EH (cell line): ENCODE measurements at places on chromosomes 2 and 18.

DNA sequence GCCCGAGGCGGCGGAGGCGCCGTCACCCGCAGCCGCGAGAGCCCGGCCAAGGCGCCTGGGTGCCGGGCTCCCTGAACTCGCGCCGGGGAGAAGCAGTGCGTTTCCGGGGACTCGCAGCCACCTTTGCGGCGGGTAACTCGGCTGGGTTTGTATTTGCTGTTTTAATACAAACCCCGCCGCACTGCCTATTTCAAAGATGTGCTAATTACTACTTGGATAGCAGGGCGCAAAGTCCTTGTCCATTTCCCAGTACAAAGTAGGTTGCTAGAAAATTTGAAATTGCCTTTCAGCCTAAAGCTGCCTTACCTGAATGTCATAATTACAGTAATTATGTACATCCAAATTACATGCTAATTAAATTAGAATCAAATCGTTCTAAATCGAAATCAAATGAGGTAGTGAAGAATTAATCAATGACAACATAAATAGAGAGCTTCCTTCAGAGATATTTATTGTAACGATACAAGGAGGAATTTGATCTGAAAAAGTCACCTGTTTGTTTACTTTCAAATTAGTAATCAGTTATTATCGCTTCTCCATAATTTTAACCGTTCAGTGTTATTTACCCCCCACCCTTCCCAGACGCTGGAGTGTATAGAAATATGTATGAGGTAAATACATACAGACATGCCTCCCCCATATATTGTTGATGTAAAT lies 8.1 kb downstream of the SP9 start:
- DNase-seq, result no peak

- no peak for DNase-seq
These were observed 316.1 kb downstream of the PTH2R start for GRCh38 chr2:208722731-208723130.

GRCh38 chr2:62884514-62884913 lies 166.1 kb upstream of the OTX1 start:
- DNase-seq, result peak; percentile 45

- DNase-seq, result no peak
These were observed 8.5 kb upstream of the LBH start for GRCh38 chr2:30222636-30223360.

DNA sequence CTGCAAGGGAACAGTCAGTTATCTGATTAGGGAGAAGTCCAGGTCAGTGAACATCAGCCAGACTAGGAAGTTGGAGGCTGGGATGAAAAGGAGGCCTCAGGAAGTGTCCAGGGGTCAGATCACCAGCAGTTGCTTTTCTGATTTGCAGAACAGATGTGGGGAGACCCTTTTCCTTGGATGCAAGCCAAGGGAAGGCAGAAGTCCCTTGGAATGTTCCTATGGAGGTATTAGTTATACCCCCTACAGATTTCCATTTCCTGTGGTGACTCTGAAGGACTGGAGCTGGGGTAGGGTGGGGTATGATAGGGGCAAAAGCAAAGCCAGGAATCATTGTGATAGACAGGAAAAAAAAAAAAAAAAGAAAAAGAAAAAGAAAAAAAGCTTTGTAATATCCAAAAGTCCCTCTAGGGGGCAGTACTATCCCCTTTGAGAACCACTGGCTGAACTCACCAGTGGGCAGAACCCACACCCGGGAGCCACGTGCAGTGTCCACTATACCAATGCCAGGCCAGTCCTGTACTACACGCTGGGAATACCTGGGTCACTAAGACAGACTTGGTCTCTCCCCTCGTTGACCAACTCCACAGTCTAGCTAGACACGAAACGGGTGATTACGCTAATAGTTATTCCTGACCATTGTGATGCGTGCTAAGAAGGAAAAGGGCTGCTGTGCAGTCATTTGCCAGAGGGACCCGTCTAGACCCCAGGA lies 7.4 kb downstream of the DYSF start:
- DNase-seq, result peak; percentile 45

- DNase-seq, result no peak
These were observed 37.8 kb upstream of the FAM110C start for GRCh38 chr2:84121-84520.

DNA sequence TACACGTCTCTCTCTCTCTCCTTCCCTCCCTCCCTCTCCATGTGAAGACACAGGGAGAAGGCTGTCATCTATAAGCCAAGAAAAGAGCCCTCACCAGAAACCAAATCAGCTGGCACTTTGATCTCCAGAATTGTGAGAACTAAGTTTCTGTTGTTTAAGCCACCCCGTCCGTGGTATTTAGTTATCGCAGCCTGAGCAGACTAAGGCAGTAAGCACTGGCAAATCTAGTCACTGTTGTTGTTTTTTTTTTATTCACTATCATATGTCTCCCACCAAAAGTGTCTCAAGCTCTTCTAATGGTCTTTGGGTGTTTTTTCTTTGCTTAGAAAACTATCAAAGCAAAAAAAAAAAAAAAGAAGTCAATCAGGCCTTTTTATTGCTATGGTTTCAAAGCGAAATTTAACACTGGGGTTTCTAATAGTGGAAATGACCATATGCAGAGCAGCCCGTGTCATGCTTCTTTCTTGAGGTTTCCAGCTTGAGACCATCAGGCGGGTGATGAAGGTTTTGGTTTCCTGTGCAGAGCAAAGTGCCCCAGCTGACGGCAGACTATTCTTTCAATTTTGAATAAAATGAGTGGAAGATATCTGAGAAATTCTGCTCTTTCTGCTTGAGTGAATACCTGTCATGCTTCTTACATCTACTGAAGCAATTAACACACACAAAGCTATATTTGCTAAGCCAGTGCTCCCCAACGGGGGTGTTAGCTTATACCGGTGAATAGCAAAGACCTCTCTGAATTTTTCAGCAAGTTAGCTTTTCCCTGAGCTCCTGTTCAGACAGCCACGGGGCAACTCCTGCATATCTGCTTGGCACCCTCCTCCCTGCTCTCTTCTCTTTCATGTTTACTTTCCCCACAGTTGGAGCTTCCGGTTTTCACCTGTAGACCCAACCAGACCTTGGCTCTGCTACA lies 394.1 kb upstream of the ATP5MC3 start:
- DNase-seq, result no peak

GRCh38 chr18:13270279-13270855 lies 51.8 kb downstream of the LDLRAD4 start:
- no peak for DNase-seq

GRCh38 chr18:77071711-77072292 lies 60.8 kb downstream of the MBP start:
- peak; percentile 98 for DNase-seq

DNA sequence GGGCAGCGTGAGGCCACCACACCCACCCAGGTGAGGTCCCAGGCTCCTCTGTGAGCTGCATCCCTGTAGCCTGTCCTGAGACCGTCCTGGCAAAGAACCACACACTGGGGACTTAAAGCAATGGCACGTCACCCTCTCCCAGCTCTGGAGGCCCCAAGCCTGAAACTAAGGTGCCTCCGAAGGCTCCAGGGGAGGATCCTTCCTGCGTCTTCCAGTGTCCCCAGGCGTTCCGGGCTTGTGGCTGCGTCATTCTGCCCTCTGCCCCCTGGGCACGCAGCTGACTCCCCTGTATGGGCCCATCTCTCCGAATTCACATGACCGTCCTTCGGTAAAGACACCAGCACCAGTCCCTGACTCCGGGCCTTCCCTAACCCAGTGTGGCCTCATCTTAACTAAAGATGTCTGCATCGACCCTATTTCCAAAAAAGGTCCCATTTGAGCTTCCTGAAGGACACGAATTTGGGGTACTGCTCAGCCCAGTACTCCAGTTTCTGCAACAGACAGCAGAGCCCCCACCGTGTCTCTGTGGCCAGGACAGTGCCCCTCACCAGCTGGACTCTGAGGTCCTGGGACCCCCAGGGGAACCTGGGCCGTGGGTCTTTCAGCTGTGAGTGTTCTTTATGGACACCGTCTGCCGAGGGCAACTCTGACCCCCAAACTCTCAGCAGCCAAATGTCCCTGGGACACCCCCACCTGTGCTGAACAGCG lies 75.2 kb upstream of the CTDP1 start:
- DNase-seq, result no peak

GRCh38 chr2:172457536-172457935 lies 30.1 kb downstream of the ITGA6 start:
- DNase-seq, result no peak

DNA sequence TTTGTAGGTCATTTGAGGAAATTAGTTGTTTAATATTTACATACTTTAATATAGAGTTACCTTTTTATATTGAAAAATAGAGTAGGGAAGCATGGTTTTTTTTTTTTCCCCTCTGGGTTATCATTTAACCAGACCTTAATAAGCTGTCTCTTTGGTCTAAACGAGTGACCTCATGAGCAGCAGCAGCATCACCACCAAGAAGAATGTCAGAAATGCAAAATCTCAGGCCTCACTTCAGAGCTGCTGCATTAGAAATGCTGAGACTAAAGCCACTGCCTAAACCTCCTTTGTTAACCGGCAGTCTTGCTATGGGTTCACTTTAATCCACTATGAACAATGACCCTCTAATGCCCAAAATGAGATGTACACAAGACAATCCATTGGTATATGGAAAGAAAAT lies 733.7 kb upstream of the FAM98A start:
- no peak for DNase-seq

DNA sequence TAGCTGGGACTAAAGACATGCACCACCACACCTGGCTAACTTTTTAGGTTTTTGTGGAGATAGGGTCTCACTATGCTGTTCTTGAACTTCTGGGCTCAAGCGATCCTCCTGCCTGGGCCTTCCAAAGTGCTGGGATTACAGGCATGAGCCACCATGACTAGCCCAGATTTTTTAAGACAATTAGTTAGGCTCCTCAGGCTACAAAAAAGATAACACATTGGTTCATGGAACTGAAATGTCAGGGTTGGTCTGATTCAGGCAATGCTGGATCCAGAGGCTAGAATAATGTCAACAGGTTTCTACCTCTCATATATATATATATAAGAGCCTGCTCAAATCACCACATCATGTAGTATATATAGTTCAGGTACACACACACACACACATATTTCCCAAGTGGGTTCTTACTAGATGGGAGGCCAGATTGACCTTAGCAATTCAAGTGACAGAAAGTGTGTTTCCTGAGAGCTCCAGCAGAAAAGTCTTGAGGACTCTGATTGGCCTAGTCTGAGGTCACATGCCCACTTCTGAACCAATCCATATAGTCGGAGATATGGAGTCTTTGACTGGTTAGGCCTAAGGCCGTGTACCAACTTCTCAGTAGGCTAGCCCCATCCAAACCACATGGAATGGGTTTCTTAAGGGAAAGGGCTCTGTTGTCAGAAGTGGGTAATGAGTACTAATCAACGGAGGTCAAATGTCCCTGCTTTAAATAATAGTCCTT lies 72.6 kb upstream of the LAPTM4A start:
- no peak for DNase-seq

DNA sequence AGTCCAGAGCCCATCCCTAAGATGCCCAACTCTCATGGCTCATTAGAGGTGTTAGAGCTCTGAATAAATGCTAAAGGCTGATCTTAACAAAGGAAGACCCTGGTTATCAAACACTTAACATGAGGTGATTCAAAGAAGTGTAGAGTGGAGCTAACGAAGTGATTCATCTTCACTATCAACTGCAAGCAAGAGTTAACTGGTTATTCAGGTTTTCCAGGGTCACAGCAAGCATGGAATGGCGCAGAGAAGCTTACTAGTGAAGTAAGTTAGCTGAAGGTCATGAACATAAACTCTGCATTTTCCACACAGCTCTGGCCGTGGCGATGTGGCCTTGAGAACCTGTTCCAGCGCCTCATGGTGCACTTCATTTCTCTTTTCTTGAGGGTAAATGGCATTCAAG lies 17.0 kb downstream of the RND3 start:
- DNase-seq, result peak; percentile 35

DNA sequence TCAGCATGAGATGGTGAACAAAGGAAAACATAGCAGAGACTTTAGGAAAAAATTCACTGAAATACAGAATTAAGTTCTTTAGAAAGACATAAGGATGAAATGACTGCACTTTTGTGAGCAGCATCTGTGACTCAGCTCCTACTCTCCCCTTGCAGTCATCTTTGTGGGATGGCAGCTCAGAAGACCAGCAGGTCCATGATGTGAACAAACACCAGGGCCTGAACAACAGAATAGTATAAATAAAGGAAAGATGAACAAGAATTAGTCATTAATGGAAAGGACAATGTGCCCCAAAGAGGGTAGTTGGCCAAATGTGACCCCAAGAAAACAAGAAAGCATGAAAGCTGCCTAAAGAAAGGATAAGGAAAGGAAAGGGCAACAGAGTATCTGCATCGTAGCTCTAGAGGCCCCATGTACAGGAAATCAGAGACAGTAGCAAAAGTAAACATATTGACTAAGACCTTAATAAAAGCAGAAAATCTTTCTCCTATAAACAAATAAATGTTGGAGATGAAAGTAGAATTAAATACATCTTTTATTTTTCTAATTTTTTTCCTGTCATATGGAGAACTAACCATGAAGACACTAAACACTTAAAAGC lies 318.0 kb downstream of the ZEB2 start:
- peak; percentile 50 for DNase-seq

DNA sequence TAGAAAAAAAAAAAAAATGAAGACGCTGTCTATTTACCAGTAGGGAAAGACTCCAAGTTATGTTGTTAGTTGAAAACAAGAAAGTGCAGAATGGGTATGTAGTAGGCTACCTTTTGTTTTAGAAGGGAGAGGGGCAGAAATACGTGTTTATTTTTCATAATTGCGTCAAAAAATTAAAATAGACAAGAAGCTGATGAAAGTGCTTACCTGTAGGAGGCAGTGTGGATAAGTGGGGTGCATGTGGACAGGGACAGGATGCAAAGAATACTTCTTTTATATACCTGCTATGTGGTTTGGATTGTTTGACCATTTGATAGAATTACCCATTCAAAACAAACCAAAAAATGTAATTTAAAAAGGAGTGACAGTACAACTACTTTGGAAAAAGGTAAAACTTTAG lies 3.0 kb upstream of the GCG start:
- DNase-seq, result no peak

- DNase-seq, result no peak
These were observed 204.1 kb downstream of the FAM210A start for GRCh38 chr18:13522256-13522655.

GRCh38 chr2:167784084-167784425 lies 463.3 kb downstream of the STK39 start:
- DNase-seq, result no peak

DNA sequence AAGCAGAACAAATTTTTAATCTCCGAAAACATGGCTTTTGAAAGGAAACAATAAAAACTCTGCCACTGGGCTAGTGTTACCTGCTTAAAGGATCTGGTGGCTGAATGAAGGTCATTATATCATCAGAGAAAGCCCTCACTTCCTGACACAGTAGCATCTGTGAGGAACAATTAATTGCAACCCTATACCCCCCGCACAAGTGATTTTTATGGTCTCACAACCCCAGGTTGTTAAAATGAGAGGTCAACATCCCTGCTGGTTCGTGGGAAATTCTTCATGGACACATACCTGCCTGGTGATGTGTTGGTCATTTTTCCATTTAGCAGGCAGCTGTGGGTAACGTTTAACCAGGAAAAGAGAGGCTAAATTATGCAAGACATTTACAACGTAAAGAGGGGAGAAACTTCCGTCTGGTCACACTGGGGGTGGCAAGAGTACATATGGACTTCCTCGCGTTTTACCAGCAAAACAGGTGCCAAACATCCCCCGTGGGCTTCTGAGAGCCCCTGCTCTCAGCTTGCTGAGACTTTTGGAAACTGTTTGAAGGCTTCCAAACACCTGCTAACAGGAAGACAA lies 29.2 kb downstream of the NIFK start:
- peak; percentile 49 for DNase-seq

GRCh38 chr2:59462422-59463197 lies 1090.8 kb downstream of the BCL11A start:
- DNase-seq, result no peak
